Cortex of kidney (tissue), 1 donor: ENCODE measurements at places on chromosomes 1 and 21.

DNA sequence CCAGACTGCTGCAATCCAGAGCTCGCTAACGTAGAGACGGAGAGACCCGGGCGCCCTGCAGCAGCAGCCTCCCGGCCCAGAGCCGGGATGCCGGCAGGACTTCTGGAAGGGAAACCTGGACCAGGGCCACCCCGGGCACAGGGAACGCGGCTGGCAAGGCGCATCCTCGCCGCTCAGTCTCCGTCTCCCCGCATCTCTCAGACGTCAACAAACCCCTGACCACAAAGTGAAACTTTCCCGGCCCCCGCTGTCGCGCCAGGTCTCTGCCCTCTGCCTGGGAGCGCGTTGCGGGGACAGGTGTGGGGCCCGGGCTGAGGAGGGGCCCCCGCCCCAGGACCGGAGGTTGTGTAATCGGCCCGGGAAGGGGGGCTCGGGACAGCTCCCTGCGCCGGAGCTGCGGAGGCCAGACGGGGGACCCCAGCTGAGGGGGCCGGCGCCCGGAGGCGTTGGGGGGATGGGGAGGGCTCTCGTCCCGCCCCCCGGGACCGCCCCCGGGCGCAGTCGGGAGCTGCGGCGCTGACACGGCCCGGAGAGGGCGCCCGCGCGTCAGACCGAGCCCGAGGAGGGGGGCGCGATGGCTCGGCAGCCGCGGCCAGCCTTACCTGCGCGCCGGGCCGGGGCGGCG, 116.6 kb upstream of the HIVEP3 start:
- no peak for DNase-seq

- DNase-seq, result no peak
These were observed 31.4 kb upstream of the CD84 start for GRCh38 chr1:160610569-160611242.

DNA sequence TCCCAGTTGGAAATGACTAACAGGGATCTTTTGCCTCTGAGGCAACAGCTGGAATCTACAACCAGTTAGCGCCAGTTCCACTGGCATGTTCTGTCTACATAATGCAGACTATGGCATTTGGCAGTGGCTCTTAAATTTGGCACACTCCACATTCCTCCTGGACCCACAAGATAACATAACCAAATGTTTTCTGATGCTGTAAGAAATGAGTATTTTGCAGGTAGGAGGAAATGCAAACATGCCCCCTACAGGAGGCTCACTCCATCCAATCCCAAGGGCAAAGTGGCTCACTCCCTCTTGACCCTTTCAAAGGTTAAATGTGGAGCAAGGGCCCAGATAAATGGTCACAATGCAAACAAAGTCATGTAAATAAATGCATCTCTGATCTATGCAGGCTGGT, 129.2 kb upstream of the PROX1 start:
- DNase-seq, result no peak

- no peak for DNase-seq
These were observed 50.6 kb downstream of the DNTTIP2 start for GRCh38 chr1:93828367-93828755.

DNA sequence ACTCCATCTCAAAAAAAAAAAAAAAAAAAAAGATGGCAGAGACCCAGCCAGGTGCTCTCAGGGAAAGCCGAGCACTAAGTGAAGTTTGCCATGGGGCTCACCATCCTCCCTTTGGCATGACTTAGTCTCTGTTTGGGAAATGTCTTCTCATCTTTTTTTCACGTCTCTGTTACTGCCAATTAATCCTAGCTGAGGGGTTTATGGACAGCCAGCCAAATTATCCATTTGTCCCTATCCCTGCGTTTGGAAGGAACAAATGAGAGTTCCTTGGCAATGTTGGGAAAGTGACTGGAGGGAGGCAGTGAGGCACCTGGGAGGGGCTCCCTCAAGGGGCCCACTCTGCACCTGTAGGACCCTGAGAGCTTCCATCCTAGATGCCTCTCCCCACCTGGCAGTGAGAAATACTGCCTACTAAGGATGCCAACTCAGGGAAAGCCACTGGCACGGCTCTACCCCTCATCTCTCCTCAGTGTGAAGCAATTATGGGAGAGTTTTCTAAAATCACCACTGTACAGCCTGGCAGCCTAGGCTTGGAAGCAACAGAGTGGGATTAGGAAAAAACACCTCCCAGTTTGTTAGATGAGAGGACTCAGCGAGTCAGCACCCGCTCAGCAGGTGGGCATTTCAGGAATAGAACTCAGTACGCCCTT, 19.8 kb upstream of the SLC2A7 start:
- no peak for DNase-seq

GRCh38 chr1:228150461-228151179, 890 bp downstream of the GJC2 start:
- DNase-seq, result no peak

- no peak for DNase-seq
These were observed 63.4 kb upstream of the MCOLN3 start for GRCh38 chr1:85111695-85112094.
